ENCODE measurements at places on chromosomes 12 and 14. TPM values are rescaled to one million over a fixed set of nuclear protein-coding genes. Genes with fewer than 3 reads are reported as not detected.

The RD3L gene
- total RNA-seq: not detected

The KRT78 gene
- total RNA-seq: not detected

The AMDHD1 gene
- total RNA-seq: 3.7 TPM

The ANKRD33 gene
- not detected for total RNA-seq

The ZFYVE26 gene
- 15.4 TPM for total RNA-seq

The PHLDA1 gene
- total RNA-seq: 33.6 TPM

The NUDT14 gene
- total RNA-seq: 18.2 TPM

The PEBP1 gene
- total RNA-seq: 99.5 TPM
